ENCODE measurements at places on chromosomes 2 and 18.
A peak's percentile ranks its signal among the peaks of the same experiment; 100 is the strongest.

DNA sequence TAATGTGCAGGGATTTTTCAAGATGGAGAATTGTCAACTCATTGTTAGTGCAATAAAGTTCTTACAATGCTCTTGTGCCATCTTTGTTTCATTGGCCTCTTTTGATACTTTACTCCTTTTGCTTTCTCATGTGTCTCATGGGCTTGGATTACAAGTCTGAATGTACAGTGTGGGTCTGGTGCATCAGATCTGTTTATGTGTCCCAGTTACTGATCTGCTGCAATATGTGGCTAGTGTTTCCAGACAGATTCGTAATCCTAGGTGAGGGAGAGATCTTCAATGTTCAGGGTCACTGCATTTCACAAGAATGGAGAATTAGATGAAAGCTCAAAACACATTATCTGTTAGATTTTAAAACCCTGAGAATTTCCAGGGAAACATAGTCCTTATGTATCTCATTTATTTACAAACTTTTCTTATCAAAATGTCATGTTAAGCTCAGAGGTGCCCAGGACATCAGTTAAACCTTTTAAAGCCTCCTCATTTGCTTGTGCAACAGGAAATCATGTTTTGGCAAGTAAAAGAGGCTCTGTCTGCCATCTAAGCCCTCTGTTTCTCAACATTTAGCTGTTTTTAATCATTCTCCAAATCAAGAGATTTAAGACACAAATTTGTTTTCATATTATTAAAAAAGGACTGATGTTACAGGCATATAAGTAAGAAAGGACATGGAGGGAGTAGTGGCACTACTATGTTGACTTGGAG lies 108.1 kb downstream of the NUP35 start:
- peak; percentile 97 for DNase-seq

DNA sequence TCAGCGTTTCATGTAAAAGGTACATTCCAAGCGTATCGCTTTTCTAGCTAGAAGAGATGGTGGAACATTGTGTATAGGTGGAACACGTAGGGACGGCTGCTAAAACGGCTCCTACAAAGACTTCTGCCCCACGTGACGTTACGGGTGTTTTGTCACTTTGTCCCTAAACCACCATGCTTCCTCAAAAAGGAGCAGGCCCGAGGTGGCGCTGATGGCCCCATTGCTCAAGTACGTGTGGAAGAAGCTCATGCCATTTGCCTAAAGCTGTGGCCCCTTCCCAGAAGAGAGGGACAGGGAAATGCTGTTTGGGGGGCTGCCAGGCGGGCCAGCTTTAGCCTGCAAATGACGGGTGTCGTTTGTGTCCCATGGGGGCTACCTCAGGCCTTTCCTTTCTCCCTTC lies 72.7 kb downstream of the TMEM247 start:
- no peak for DNase-seq

DNA sequence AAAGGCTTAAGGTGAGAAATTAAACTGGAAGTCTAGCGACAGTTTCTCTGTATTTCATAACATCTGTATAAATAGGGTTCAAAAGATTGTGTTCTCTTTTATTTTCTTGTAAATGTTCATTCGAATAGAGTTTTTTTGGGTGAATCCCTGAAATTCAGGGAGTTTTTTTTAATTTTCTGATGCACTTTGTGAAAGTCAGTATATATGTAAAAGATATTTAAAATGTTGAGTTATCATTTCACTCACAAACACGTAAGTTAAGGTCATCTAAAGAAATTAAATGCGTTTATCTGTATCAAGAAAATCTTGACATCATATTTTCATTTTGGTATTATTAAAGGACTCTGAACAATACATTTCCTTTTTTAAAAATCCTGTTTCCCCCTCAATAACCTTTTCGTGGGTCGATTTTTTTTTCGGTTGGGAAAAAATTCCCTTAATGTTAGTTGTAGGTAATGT lies 3.4 kb downstream of the SP9 start:
- no peak for DNase-seq

DNA sequence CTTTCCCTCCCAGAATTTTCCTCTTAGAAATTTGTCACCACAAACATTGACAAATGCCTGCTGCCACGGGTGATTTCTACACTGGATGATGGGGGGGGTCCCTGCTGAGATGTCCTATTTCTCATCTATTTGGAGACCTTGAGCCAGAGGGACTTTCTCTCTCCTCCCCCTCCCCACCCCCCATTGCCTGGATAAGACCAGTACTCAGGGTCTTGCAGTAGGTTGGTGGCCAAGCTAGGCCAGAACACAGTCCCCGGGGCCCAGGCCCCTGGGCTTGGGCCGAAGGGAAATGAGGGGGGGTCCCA lies 560 bp upstream of the DUSP2 start:
- DNase-seq: no peak

DNA sequence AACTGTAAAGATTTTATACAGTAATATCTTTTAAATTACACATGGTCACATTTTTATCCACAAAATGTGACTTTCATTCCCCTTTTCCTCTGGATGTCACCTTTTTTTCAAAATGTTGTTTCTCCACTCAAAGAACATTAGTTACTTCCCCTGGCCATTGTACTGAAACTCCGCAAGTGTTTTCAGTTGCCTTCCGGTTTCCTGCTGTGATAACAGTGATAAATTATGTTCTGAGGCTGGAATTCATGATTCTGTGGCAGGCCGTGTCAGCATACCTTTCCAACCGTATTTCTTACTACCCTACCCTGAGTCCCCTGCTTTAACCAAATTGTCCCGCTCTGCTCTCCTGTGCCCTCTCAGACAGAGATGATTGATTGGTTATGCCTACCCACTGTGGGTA lies 53.5 kb downstream of the MGAT5 start:
- peak; percentile 45 for DNase-seq

DNA sequence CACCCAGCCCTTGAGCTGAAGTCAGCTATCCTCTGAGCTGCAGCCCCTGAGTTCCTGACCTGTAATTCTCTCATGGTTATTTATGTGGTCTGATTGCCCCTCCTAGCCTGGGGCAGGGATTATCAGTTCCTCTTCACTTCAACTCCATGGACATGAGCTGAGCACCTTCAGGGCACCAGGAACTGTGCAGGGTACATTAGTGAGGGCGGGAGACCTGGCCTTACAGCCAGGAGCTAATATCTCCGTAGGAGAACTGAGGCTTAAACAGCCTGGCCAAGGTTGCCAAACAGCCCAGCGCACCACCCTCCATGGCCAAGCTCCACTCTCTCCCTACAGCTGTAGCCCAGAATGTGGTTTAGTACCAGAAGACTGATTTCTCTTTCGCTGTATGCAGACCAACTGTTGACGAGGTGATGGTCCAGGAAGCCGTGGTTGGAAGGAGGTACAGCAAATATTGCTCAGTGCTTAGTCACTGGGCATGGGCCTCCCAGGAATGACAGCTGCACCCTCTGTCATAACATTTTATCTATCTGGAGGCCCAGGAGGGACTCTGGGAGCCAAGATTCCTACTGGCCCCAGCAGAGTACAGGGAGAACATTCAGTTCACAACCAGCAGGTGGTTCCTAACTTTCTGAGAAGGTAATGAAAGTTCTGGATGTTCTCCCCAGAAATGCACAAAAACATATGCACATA lies 228.7 kb upstream of the SIX2 start:
- DNase-seq: peak; percentile 95

DNA sequence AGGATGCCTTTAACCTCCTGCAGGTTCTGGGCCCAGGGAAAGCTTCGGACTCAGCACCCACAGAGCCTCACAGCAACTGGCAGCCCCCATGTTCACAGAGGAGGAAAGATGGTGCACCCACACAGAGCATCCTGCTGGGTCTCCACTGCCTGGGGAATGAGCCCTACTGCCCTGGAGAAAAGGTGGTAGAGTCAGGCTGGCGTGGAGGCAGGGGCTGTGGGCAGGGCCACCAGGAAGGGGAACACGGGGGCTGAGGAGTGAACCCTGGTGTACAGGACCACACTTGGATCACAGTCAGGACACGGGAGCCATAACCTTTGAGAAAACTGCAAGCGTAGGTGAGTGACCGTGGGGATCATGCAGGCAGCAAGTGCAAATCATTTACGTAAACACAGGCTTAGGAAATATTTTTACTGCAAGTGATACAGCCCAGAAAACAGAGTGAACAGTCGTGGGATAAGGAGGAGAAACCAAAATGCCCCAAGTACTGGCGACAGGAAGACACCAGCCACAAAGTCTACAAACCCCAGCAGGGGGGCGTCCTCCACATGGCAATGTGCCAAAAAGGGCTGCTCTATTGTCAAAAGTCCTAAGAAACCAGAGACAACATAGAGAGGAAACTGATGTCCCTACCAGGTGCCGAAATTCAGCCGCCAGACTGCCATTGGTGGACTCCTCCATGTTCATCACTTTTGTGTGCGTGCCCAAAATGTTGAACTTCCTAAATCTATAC lies 27.6 kb downstream of the STAT1 start:
- DNase-seq: no peak

GRCh38 chr2:241859436-241860183 lies 916 bp upstream of the PDCD1 start:
- DNase-seq: peak; percentile 67

- DNase-seq: no peak
Measured at GRCh38 chr2:219292616-219293015, 13.4 kb downstream of the DNAJB2 start.

GRCh38 chr2:166637051-166637450 lies 143.0 kb upstream of the SCN7A start:
- DNase-seq: no peak

GRCh38 chr2:66251573-66251972 lies 183.4 kb upstream of the MEIS1 start:
- no peak for DNase-seq

GRCh38 chr2:71008342-71008741 lies 13.7 kb upstream of the TEX261 start:
- no peak for DNase-seq

DNA sequence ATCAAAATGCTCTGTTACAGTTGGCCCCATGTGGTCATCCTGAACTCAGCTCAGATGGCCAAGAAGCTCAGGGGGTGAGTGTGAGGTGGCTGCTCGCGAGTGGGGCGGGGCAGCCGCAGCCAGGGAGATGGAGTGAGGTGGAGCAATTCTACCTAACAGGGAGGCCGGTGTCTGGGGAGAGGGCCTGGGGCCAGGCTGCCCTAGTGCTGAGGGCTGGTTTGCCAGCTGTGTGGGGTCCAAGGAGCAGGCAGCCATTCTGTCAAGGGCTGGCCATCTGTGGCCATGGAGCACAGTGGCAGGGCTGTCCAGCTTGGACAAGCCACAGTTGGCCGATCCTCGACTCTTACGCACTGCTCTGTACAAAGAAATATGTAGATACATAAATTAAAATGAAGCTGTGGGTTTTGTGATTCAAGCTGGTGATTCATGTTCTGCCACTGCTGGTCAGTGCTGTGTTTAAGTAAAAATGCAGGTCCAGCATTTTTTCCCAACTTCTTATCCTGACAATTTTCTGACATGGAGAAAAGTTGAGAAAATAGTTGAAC lies 82.1 kb downstream of the HS6ST1 start:
- DNase-seq: peak; percentile 96

GRCh38 chr2:136392897-136393505 lies 275.1 kb upstream of the CXCR4 start:
- no peak for DNase-seq

- DNase-seq: no peak
Measured at GRCh38 chr2:112813280-112813966, 23.2 kb downstream of the IL1B start.

DNA sequence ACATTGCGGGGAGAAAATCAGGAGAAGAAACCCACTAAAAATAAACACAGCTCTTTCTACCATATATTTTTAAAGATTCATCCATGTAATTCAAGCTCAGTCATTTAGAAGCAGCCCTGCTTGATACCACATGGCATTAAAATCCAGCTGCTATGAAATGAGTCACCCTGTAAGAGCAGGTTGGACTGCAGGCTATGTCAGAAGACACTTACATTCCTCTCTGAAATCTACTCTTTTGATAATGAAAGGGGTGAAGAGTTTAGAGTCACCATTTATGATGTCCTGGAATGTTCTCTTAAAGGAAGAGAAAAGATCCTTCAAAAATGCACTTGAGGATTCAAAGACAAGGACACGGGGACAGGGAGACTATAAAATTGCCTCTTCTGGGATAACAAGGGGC lies 100.6 kb upstream of the APCDD1 start:
- peak; percentile 52 for DNase-seq

DNA sequence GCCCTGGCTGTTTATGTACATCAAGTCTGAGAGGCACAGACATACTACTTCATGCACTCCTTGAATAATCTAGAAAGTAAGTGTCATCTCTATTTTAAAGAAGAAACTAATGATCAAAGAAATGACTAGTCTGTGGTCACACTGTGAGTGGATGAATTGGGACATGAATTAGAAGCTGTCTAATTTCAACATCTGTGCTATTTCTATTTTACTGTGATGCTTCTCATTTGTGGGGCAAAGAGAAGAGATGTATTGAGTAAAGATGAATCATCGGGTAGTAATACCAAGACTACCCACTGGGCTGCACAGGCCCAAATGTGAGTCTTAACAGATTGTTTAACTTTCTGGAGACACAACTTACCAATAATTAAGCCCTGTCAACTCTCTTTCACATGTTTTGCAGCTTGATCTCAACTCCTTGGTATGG lies 42.4 kb upstream of the MTIF2 start:
- peak; percentile 66 for DNase-seq

DNA sequence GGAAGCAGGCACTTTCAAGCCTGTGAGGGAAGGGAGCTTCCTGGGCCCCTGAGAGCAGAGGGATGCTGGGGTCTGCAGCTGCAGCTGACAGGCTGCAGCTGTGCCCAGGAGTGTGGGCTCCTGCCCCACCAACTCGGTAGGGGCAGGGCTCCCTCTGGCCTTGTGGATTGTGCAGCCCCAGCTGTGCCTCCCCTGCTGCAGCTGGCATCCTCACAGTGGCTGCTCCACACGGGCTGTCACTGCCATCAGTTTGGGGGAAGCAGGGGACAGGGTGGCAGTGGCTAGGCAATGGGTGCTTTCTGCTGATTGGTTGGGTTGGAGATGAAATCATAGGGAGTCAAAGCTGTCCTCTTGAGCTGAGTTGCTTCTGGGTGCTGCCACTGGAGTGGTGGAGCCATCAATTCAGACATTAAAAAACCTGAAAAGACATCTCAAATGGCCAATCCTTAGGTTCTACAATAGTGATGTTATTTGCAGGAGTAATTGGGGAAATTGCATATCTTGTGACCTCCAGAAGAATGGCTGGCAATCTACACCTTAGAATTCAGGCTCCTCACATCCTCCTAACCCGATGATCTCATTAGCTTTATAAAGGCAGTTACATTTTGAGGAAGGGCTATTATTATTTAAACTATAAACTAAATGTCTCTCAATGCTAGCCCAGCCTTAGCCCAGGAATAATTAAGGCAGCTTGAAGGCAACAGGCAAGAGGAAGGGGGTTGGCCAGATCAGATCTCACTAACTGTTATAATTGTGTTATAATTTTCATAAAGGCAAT lies 41.3 kb downstream of the FAM171B start:
- no peak for DNase-seq
